T-cell (primary cell): ENCODE measurements at places on chromosomes 7 and 10.

DNA sequence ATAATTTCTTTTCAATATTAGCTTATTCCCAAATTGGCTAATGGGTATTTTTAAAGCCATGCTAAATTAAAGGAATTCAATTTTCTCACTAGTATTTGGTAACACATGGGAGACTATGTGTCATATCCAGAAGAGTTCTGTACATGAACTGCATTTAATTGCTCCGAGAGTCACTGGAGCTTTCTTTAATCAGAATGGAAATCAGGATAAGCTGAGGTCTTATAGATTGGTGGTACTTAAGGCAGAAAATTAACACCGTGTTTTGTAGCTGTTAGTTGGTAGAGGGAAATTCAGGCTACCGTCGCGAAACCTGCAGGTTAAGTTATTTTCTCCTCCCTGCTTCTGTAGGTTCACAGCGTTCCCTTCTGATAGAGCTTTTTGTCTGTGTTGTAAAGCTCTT lies at the start of gene WEE2:
TSS of gene WEE2 (plus strand) at position 3 of the 400 bp plus-strand sequence. CDS start 406 bp downstream, outside the sequence.
- DNase-seq, result no peak

GRCh38 chr10:96512524-96513304 lies 1.0 kb downstream of the TLL2 start:
- DNase-seq, result no peak

GRCh38 chr7:78066599-78066998 lies 268.0 kb downstream of the PHTF2 start:
- DNase-seq, result no peak

DNA sequence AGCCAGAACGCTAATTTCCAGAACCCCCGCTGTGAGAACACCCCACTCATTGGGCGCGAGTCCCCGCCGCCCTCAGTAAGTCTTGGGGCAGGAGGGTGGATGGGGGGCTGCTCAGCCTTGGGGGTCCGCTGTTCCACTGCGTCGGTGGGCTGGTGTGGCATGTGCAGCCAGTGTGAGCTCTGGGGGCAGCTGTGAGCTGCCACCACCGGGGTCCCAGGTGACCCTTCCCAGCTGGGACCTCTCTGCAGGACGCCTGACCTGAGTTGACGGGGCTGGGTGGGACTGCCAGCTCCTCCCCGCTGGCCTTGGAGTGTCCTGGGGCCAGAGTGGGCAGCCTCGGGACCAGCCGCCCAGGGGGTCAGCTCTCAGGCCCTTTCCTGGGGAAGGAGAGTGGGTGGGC lies 27.2 kb downstream of the TTYH3 start:
- DNase-seq, result no peak

DNA sequence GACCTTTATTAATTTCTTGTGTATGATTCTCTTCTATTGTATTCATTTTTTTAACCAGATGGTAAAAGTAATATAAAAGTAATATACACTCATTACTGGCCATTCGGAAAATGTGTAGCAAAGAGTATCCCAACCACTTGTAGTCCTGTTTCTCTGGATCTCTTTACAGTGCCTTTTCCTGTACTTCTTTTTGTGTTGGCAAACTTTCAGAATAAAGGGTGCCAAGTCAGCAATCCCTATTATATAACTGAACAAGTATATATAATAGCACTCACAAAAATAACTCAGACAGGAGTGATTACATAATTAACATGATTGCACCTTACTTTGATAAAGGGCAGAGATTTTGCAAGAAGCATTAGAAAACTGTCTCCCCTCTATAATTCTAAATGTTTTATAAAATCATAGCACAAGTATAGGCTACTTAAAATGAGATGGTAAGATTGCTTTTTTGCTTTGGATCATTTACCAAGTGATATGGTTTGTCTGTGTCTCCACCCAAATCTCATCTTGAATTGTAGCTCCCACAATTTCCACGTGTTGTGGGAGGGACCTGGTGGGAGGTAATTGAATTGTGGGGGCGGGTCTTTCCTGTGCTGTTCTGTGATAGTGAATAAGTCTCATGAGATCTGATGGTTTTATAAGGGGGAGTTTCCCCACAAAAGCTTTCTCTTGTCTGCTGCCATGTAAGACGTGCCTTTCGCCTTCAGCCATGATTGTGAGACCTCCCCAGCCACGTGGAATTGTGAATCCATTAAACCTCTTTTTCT lies 41.5 kb upstream of the EPC1 start:
- DNase-seq, result no peak

DNA sequence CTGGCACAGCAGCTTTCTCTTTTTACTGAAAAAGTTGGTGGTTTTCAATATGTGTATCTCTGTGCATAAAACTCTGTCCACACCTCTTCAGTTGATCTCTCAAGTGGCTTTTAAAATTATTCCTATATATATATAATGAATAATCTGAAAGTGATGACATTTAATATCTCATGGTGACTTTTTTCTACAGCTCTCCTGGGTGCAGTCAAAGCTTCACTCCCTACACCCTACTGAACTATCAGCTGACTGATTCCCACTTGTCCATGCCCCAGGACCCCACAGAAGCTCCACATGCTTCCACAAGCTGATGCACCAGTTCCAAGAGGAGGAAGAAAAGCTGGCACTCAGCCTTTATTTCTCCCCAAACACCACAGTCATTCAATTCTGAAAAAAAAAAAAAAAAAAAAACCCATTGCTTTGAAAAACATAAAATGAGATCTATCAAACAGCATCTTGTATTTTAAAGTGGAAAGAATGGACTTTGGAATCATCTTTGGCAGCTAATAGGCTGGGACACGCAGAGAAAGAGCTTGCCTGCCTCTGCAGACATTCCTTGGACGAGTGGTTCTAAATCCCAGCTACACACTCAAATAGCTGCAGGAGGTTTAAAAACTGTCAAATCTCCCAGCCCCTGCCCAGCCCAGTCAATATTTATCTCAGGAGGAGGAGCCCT lies 75.3 kb upstream of the GDF10 start:
- no peak for DNase-seq

DNA sequence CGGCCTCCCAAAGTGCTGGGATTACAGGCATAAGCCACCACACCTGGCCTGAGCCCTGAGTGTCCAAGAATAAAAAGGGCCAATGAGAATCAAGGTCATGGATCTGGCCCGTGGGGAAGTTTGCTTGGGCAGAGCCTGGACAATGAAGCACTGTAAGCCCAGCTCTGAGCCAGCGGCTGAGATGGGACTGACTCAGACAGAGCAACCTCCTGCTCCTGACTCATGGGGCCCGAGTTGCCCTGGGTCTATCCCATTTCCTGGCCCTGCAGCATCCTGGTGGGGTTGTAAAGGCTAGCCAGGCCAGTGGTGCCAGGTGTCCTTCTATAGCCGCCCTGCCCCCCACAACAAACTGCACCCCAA lies 5.2 kb upstream of the MYH16 start:
- DNase-seq, result no peak

DNA sequence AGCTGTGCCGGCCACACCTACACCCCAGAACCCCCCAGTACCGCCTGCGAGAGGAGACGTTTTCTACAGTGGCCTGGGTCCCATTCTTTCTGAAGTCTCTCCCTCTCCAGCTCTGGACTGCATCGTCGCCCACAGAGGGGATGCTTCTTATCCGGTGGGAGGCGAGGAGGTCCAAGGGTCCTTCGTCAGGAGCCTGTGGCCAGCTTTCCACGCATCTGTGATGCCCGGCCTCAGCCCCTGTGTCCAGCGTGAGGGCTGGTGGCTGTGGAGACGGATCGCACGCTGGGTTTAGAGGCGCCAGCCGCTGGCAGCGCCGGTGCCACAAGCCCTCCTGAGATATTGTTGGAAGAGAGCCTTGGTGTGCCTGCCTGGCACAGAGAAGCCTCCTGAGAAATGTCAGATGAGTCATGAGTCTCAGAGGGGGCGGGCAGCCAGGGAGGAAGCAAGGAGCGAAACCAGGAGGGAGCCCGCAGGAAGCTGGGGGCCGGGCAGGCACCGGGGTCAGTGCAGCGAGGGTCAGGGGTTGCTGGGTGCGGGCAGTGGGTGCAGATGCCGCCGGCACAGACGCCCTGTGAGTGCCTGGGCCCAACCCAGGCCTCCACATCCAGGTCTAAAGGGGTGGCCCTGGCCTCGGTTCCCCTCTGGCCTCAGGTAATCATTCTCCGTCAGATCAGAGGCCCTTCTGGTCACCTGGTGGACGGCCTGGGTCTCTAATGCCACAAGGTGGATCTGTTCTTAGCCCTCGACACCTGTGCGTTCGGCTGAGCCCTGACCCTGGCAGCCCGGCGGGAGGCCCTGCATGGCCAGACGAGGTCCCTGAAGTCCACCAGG lies 86.0 kb upstream of the DIP2C start:
- DNase-seq, result no peak

- no peak for DNase-seq
These were observed 40.2 kb upstream of the IFRD1 start for GRCh38 chr7:112410092-112410491.

- DNase-seq, result no peak
These were observed 231.8 kb upstream of the FOXP2 start for GRCh38 chr7:114182837-114183236.

GRCh38 chr10:44906486-44906885 lies 4.7 kb upstream of the TMEM72 start:
- no peak for DNase-seq

- no peak for DNase-seq
These were observed 4.8 kb downstream of the IL6 start for GRCh38 chr7:22731766-22732165.

DNA sequence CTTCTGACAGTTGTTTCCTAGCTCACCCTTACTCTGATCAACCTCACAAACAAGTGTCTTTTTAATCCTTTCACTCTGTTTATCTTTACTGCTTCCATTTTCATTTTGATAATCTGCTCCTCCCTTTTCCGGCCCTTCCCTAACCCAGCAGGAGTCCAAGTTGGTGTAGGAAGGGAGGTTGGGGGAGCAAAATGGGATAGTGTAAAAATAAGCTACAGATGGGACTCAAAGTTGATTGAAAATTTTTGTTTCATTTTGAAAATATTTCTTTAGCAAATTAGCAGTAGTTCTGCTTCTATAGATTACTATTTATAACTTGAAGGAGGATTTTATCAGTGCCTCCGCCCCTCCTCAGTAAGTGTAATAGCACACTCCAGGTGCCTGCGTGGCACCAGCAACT lies 112.0 kb downstream of the WNT2 start:
- DNase-seq, result no peak

DNA sequence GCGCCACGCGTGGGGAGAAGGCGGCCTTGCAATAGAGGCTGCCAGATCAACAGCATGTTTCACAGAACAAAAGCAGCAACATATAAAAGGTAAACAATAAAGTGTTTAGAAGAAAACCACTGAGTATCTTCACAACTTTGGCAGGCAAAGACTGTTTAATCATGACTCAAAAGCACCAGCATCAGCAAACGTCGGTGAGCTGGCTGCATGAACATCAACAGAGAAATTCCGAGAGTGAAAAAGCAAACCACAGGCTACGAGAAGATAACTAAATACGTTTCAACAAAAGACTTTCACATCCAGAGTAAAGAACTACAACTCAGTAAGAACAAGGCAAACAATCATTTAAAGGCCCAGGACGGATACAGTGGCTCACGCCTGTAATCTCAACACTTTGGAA lies 172.0 kb downstream of the MAD1L1 start:
- no peak for DNase-seq

DNA sequence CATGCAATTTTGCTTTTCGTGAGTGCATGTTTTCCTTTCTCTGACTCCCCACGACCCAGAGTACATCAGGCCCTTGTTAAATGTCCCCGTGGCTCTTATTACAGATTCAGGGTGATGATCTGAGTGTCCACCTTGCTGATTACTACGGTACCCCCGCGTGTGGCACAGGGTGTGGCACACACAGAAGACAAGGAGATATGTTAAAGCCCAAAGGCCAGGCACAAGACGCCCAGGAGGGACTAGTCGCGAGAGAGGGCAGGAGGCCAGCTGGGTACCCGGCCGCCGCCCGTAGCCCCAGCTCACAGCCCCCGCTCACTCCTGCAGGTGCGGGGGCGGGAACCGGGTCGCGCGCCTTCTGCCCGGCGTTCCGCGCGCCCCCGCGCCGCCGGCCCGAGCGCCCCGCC lies 281 bp upstream of the EXOC6 start:
- no peak for DNase-seq

GRCh38 chr7:68107968-68108367 lies 1111.3 kb downstream of the TYW1 start:
- no peak for DNase-seq

DNA sequence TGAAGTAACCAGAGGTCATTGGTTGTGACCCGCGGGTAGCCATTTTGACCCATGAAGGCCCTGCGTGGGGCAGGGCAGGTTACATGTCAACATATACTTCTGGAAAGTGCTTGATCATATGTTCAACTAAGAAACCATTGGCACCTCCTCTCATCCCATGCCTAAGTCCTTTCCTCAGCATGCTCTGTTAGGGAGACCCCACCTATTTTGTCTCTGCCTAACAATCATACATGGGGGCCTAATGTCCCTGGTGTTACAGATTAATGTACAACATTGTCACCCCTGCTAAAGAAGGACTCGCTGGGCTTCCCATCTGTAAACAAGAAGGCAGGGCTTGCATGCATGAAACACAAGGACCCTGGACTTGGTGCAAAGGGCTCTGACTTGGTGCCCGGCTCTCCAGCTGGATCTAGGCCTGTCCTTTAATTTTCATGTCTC lies 133.7 kb upstream of the TNS3 start:
- DNase-seq, result no peak

DNA sequence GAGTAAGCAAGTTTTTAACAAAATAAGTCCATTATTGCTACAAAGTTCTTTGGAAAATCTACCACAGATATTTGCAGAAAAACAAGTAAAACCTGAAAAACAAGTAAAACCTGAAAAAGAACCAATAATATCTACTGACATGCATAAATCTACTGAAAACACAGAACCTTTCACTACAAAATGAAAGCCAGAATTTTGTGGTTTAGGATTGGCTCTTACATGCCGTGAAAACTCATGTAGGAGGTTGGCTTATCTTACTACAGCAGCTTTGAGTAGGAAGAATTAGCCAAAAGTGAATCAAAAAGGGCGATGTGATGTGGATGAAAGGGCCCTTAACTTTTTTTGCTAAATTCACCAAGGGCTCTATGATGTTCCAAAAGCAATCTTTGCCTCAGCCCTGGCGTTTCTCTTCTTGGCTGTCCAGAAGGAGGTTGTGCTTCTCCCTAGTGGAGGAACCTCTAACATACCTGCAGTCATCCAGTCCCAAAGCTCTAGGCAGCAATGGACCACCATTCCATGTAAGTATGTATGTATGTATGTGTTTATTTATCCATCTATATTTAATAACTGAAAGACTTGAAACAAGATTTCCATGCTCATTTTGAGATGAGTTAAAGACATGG lies 93.5 kb upstream of the ZNF804B start:
- DNase-seq, result no peak

DNA sequence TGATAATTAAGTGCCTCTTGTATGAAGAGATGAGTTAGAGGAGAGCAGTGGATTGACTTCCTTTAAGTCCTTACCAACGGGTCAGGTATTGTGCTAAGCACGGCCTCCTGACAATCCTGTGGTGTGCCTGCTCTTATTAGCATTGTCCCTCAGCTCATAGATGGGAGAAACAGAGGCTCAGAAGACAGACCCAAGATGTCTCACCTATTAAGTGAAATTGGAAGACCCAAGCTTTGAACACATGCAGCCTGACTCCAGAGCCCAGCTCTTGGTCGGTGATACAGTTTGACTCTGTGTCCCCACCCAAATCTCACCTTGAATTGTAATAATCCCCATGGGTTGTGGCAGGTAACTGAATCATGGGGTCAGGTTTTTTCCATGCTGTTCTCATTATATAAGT lies 53.8 kb downstream of the CCDC3 start:
- no peak for DNase-seq

GRCh38 chr7:116912269-116912909 lies 40.9 kb upstream of the ST7 start:
- no peak for DNase-seq
